ENCODE measurements at places on chromosomes 16 and 17. TPM values are rescaled to one million over a fixed set of nuclear protein-coding genes. Genes with fewer than 3 reads are reported as not detected.

CCL1 gene
- polyA plus RNA-seq, result not detected

CTRB1 gene
- not detected for polyA plus RNA-seq

CDH13 gene
- 17.1 TPM for polyA plus RNA-seq

QPRT gene
- polyA plus RNA-seq, result 220 TPM

TSPAN10 gene
- 1.2 TPM for polyA plus RNA-seq

C17orf107 gene
- 2.1 TPM for polyA plus RNA-seq

IKZF3 gene
- 2.4 TPM for polyA plus RNA-seq

FBXO39 gene
- 1.8 TPM for polyA plus RNA-seq

KRTAP2-2 gene
- polyA plus RNA-seq, result not detected

TBC1D3L gene
- polyA plus RNA-seq, result 18.9 TPM

TCF25 gene
- 129 TPM for polyA plus RNA-seq

TK2 gene
- polyA plus RNA-seq, result 21.2 TPM

PPY gene
- polyA plus RNA-seq, result 0.34 TPM

MYLK3 gene
- polyA plus RNA-seq, result 0.16 TPM

CLEC3A gene
- 0.36 TPM for polyA plus RNA-seq

KLHL10 gene
- polyA plus RNA-seq, result 0.06 TPM

DPEP2 gene
- polyA plus RNA-seq, result 1.6 TPM

ZG16 gene
- polyA plus RNA-seq, result 2.2 TPM

ALOX12 gene
- 1.2 TPM for polyA plus RNA-seq
